Posterior vena cava (tissue), 2 donors: ENCODE measurements at places on chromosomes 2 and 18. TPM values are rescaled to one million over a fixed set of nuclear protein-coding genes. Genes with fewer than 3 reads are reported as not detected.

SFT2D3 gene
- total RNA-seq = 4.7 TPM

UNC80 gene
- total RNA-seq = not detected

VWC2L gene
- not detected for total RNA-seq

ACMSD gene
- not detected for total RNA-seq

GCA gene
- 21.1 TPM for total RNA-seq

MPP4 gene
- total RNA-seq = 0.38 TPM

GLI2 gene
- total RNA-seq = 13.0 TPM

KCNJ3 gene
- total RNA-seq = 3.3 TPM

EFEMP1 gene
- total RNA-seq = 476 TPM

ALLC gene
- not detected for total RNA-seq

ARHGEF33 gene
- total RNA-seq = 0.48 TPM

CROCC2 gene
- total RNA-seq = not detected

SCYGR7 gene
- total RNA-seq = not detected

KCNIP3 gene
- 10.5 TPM for total RNA-seq

SLC4A5 gene
- total RNA-seq = 3.9 TPM

CXCR1 gene
- total RNA-seq = 1.1 TPM
